ENCODE measurements at places on chromosomes 5 and 9.

GRCh38 chr5:137896560-137896959 is 7.3 kb downstream of the PKD2L2 start:
- no peak for DNase-seq

DNA sequence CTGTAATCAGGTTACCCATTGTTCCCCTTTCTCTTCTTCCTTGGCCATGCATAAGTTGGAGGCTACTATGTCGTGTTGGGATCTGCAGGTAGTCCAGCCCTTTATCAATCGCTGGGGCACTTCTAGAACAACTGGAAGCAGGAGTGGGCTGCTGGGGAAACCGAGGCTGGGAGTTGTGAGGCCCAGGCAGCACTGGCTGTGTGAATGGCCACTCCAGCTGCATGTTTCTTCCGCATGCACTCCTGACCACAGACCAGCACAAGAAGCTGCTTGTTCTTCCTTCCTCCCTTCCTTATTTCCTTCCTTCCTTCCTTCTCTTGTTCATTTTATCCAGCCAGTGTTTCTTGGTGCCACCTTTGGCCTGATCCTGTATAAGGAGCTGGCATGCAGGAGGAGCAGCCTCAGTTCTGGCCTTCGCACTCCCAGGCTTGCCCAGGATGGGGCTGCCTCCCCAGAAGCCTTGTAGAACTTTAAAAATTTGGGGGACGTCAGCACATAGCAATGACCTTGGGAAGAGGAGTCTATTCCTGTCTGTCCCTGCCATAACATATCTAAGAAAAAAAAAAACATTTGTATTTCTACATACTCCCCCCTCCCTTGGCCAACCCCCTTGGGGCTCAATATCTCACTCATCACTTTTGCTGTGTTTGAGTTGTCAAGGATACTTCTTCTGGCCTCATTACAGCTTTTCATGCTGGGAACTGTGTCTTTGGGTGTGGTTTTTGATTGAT is 20.8 kb upstream of the CXCL14 start:
- DNase-seq: no peak

DNA sequence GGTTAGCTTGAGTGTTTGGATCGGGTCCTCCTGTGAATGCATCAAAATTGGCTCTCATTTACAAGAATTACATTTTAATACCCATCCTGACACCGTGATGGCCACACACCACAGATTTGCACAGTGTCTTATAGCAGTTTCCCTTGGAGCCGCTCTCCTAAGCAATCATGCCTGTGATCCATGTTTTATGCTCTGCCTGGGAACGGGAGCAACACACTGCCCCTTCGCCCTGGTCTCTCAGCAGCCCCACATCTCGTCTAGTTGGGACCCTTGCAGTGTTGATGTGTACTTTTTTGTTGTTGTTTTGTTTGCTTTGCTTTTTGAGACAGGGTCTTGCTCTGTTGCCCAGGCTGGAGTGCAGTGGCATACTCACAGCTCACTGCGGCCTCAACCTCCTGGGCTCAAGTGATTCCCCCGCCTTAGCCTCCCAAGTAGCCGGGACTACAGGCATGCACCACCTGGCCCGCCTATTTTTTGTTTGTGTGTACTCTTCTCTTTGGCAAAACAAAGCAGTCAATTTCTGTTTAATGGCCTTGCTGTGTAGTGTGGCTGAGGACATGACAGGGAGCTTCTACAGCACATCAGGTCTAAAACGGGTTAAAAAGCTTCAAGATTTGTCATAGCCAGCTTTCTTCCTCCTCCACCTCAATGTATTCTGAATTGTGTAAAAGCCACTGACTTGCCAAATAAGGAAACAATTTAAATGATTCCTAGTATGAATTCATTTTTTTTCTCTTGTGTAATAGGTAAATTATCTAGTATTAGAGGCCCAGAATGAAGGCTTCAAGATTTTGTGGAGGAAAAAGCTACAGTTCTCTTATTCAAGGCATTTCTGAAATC is 101.6 kb upstream of the TBCA start:
- DNase-seq: no peak

- DNase-seq: no peak
Observed at GRCh38 chr5:73387601-73388305, 60.8 kb downstream of the FOXD1 start.

DNA sequence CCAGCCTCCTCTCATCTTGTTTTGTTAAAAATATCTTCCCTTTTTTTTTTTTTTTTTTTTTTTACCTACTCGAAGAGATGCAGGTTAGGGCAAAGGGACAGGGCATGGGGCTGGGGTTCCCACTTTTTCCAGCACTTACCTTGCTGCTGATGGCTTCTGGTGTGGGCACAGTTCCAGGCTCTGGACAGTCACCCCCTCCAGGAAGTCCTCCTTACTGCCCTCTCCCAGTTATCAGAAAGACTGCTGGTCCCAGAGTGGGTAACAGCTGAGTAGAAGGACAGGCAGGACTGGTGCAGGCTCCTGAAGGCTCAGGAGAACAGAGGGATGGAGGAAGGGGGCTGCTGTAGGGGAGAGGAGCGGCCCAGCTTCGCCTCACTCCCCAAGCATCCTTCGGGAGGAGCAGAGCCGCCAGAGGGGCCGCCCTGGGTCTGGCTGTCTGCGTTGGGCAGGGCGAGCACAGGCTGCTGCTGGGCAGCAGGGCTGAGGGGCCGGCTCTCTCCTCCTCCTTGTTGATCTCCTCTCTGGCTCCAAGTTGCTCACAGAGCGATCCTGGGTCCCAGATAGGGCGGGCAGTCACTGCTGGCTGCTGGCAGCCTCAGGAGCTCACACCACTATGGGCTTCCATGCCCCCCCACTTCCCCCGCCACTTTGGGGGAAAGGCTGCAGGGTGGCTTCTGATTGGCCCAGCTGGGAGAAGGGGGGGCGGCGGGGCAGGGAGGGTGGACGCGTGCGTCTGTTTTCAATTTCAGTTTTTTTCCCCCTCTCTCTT is at the start of gene PDGFRB:
TSS of gene PDGFRB (minus strand) at position 588 of the 769 bp plus-strand sequence. CDS start 18,798 bp downstream, outside the sequence.
- peak; percentile 65 for DNase-seq

GRCh38 chr5:151196556-151197290 is 27.2 kb downstream of the CCDC69 start:
- no peak for DNase-seq

DNA sequence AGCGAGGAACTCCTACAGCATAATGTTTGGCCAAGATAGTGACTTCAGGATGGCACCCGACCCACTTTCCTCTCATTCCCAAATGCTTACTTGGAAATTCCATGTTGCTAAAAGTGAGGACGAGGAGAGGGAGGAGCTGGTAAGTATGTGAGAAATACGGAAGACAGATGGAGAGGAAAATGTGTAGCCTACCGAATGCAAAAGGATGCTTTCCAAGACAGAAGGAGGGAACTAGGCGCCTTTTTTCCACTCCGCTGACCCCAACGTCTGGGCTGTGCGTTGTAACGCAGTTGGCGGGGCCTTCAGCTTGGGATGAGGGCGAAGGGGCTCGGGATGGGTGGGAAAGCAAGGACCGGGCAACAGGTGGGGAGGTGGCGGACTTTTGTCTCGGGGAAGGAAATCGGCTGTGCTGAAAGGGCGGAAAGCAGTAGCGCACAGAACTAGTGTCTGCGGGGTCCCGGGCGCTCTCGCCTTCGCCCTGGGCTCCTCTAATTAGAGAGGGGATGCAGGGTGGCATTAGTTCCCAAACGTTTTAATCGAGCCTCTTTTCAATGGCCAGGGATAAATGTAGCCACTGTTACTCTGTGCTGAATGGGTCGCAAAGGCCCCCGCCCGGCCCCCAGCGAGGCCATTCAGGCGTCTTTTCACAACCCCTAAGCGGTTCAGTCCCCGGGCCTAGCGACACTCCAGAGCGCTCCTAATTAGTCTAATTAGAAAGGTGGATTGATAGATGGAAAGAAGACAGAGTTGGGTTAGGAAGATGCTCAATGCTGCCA is 12.6 kb downstream of the FOXD1 start:
- no peak for DNase-seq

DNA sequence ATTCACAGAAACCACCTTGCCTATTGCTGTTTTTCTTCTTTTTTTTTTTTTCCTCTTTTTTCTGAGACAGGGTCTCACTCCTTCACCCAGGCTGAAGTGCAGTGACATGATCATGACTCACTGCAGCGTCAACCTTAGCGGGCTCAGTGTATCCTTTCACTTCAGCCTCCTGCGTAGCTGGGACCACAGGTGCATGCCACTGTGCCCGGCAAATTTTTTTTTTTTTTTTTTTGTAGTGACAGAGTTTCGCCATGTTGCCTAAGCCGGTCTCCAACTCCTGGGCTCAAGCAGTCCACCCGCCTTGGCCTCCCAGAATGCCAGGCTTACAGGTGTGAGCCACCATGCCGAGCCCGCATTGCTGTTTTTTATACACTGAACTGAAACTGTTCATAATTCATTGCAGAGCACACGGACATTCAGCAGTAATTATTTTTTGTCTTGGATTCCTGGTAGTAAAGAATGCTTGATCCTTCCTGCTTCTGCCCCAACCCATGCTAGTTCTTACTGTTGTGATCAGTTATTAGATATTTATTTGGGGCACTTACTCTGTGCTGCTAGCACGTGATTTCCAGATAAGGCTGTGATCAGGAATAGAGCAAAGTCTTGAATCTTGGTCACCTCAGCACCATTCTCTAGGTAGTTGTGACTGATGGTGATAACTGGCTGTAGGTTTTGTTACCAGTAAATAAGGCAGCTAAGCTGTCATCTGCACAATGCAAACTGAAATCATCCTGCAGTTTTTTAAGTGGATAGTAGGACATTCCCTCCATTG is 14.0 kb downstream of the MAP3K1 start:
- DNase-seq: no peak

GRCh38 chr5:100877274-100877673 is 25.8 kb downstream of the ST8SIA4 start:
- no peak for DNase-seq

GRCh38 chr5:170303549-170303948 is 6.0 kb upstream of the LCP2 start:
- DNase-seq: no peak

DNA sequence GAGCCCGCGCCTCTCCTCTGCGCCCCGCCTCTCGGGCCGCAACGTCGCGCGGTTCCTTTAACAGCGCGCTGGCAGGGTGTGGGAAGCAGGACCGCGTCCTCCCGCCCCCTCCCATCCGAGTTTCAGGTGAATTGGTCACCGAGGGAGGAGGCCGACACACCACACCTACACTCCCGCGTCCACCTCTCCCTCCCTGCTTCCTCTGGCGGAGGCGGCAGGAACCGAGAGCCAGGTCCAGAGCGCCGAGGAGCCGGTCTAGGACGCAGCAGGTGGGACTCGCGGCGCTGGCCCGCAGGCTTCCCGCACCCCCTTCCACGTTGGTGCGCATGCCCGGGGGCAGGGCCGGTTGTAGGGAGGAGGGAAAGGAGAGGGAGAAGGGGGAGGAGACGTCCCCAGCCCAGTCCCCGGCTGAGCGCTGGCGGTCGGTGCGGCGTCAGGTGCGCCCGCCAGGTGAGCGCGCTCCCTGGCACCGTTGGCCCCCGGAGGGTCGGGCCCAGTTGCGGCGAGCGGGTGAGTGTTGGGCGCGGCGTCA is at the start of gene OCLN:
TSS of gene OCLN (plus strand) at position 400 of the 532 bp plus-strand sequence. CDS start 11,455 bp downstream, outside the sequence.
- DNase-seq: no peak

- DNase-seq: no peak
Observed at GRCh38 chr9:128393145-128393775, 22.1 kb downstream of the URM1 start.

DNA sequence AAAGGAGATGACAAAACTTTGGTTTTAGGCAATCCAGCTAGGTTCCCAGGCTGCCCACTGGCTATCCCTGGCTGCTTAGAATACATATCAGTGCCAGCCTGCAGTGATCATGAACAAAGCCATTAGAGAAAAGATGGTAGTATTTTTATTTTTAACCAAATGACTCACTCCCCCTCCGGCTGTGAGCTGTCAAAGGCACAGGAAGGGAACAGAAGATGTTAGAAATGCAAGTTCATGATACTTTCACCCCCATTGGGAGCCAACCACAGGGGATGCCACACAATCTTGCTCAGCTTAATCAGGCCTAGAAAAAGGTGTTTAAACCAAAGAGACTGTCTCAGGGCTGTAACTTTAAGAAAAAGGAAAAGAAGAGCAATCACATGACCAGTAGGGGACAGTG is 70.3 kb upstream of the ASTN2 start:
- DNase-seq: no peak

DNA sequence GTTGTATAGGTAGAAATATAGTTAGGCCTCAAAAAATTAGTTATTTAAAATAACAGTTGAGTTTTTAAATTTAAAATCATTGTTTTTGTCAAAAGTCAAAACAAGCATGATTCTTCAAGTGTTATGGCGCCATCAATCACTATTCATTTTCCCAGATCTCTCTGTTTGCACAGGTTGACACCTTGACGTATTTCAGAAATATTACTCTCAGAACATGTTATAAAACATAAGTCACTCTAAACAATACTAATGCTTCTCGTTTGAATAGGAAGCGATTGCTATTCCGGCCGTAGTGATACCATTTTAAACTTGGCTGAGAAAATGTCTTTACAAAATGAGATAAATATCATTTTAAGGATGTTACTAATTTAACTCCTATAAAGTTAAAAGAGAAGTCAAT is 126.1 kb upstream of the VCAN start:
- DNase-seq: no peak

DNA sequence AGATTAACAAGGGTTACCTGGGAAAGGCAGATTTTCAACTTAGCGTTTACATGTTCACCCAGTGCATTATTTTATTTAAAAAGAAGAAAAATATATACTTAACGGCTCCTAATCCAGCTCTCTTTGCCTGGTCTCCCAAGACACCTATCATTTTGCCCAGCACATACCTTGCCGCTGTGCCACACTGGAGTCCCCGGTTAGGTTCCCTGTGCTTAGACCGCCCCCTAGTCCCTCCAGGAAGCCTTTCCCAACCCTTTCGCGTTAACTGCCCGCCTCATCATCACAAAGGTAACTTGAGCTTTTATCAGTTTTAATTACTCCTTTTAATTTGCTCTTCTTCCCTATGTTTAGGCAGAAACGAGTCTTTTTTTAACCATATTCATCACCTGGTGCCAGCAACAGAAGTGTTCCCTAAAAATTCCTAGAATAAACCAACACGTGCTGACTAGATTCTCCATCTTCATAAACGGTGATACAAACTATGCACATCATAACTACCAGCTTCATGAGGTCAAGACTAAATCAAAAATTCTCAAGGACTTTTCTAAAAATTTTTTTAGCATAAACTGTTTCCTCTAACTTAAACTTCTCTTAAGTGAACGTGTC is 19.7 kb downstream of the DNAJA1 start:
- DNase-seq: no peak

DNA sequence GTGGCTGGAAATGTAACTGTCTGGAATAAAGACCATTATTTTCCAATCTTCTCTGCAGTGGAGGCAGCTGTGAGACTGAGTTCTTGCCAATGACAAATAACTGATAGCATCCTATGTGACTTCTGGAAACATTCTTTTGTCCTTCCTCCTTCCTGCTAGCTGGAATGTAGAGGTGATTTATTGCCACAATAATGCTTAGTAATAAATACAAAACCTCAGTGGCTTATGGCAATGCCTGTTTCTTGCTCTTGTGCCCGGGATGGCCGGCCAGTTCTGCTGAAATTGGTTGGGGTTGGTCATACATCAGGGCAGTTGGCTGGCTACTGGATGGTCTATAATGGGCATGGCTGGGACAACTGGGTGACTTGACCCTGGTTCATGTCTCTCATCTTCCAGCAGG is 12.2 kb upstream of the TEX48 start:
- DNase-seq: no peak

DNA sequence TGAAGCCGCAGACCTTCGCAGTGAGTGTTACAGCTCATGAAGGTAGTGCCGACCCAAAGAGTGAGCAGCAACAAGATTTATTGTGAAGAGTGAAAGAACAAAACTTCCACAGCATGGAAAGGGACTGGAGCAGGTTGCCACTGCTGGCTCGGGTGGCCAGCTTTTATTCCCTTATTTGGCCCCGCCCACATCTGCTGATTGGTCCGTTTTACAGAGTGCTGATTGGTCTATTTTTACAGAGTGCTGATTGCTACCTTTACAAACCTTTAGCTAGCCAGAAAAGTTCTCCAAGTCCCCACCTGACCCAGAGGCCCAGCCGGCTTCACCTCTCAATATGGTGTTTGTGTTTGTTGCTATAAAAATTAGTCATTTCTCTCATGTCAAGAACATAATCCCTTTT is 49.7 kb downstream of the RECK start:
- DNase-seq: no peak

Measured in retinal pigment epithelial cell (primary cell).